ENCODE measurements at places on chromosomes 13 and 19.

GRCh38 chr13:51590971-51591627 lies 6.8 kb downstream of the WDFY2 start:
- no peak for DNase-seq

GRCh38 chr13:21218351-21219035 lies 42.0 kb downstream of the MRPL57 start:
- no peak for DNase-seq

GRCh38 chr19:43674183-43674582 lies 4.2 kb upstream of the PLAUR start:
- no peak for DNase-seq

DNA sequence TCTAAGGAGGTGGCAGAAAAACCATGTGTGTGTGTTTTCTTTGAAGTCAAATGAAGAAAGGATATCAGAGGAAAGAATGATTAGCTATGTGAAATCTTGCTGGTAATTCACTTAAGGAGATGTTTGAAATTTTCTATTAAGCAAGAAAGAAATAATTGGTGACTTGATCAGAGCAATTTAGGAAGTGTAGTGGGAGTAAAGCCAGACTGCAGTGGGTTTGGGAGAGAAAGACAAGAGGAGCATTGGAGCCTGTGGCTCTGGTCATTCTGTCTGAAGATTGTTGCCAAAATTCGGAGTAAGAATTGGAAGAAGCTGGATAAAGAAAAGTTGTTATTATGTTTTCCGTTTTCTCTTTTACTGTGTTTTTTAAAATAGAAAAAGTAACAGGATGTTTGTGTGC lies 640.5 kb downstream of the GPC5 start:
- no peak for DNase-seq

GRCh38 chr13:33051632-33052031 lies 35.4 kb downstream of the KL start:
- no peak for DNase-seq

DNA sequence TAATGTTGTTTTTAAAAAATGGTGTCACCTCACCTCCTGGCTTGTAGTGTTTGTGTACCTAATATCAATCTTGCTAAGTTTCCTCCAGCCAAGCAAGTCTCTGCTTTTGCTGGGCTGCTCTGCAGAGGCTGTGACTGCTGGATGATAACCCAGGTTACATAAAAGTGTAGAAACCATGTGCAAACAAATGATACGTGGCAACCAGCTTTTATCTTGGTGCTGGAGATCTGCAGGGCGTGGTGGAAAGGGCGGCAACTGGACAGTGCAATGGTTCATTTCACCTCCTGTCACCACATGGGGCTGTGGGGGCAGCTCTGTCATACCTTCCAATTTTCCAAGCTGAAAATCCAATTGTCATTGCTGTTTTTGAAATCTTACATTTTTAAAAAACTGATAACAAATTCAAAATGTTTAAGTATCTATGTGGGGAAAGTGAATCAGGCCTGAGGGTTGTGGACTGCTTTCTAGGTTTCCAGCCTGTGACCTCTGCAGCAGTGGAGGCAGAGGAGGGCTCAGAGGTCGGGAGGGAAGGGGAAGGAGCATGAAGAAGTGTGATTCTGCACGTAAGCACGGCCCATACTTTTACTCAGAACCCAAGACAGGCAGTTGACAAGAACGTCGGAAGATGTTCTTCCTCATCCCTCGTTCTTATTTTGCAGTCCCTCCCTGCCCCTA lies 9.7 kb downstream of the GPR42 start:
- no peak for DNase-seq
